ENCODE measurements at places on chromosomes 5 and 9. TPM values are rescaled to one million over a fixed set of nuclear protein-coding genes. Genes with fewer than 3 reads are reported as not detected.

- no peak overlapping the region for H3K4me3 ChIP-seq
- no peak for DNase-seq
- H3K36me3 ChIP-seq = no peaks in the 10 kb centered on the region
- H3K4me1 ChIP-seq = no peaks in the 10 kb centered on the region
- no peak overlapping the region for H3K27ac ChIP-seq
Measured at GRCh38 chr5:151427258-151427657, 20.1 kb upstream of the SLC36A1 start.

DNA sequence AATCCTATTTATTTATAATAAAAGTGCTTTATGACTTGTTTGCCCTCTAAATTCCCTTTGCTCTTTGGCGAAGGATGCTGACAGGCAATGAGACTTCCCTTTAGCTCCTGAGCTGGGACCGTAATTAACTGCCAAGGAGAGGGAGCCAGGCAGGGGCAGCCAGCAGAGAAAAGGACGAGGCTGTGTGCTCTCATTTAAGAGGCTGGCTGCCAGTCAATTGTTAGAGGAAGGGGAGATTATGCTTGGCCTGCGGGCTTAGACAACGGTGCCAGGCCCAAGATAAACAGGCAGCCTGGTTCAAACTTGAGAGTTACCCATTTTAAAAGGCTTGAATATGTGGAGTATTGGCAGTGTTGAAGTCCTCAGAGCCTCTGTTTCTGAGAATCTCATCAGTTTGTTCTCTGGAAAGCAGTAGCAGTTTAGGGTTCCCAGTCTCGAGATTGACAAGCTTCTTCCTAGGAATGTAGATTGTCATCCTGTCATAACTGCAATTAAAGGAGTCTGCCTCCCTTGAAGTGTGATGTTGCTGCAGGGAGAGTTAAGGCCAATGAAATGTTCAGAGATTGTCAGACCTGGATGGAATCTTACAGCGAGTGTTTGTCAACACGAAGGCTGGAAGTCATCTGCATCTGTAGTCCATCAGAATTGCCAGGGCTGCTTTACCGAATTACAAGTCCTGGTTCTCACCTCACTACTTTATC is 113.2 kb downstream of the JAKMIP2 start:
- no peak for DNase-seq
- H3K36me3 ChIP-seq = no peaks in the 10 kb centered on the region
- H3K27ac ChIP-seq = no peak overlapping the region
- H3K4me3 ChIP-seq = no peak overlapping the region
- no peaks in the 10 kb centered on the region for H3K27me3 ChIP-seq
- H3K4me1 ChIP-seq = no peaks in the 10 kb centered on the region

DNA sequence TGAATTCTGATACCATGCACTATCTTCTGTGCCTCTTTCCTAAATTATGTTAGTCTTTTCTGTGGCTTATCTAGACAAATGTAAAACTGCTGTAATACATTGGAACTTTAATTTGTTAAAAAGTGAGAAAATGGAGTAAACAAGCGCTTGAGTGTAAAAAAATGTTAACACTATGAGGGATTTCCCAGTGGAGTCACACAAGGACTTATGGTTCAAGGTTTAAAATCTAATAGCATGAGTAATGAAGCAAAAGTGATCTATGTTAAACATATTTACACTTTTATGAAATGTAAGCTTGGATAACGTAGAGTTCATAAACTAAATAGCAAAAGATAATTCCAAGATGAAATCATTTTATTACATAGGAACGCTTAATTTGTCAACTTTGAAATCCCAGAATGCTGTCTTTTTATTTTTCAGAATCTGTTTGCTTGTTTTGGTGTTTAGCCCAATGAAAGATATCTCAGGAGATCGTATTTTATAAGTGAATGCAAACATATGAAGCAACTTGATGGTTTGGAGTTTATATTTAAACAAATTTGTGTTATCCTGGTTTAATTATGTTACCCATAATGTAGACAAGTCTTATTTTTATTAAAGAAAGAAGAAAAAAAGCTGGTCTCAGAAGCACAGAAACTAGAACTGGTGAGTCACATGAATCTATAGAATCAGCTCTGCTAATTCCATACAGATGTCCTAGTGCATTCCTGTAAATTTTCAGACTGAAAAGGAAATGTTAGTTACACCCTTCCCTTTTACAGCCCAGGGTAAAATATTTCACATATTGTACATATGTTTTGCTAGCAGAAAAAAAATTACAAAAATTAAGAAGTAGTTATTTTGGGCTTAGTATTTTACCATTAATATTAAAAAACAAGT is 34.2 kb upstream of the FBN2 start:
- H3K4me3 ChIP-seq = no peak overlapping the region
- no peak for DNase-seq
- no peak overlapping the region for H3K27ac ChIP-seq
- no peaks in the 10 kb centered on the region for H3K27me3 ChIP-seq
- H3K4me1 ChIP-seq = peaks cover 3% of the 10 kb centered on the region

DNA sequence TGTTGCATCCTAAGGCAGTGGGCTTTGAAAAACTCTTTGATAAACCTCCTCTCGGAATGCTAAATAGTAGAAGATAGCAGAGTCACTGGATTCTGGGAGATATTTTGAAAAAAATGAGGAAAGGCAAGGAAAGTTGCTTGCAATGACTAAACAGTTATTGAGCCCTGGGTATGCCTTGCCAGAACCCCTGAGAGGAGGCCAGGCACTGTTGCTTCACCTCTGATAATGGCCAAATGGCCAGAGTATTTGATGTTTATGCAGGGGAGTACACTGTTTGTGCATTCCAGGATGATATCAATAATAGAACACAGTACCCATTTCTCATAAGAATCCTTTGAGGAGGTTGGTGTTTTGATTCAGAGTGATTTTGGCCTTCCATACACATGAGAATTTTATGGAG is 935.1 kb upstream of the WWC1 start:
- H3K36me3 ChIP-seq = no peaks in the 10 kb centered on the region
- DNase-seq = no peak
- no peak overlapping the region for H3K4me3 ChIP-seq
- H3K27me3 ChIP-seq = no peaks in the 10 kb centered on the region
- no peak overlapping the region for H3K27ac ChIP-seq

TRIM7 gene
- total RNA-seq = 0.39 TPM
